ENCODE measurements at places on chromosomes 2 and 18.

DNA sequence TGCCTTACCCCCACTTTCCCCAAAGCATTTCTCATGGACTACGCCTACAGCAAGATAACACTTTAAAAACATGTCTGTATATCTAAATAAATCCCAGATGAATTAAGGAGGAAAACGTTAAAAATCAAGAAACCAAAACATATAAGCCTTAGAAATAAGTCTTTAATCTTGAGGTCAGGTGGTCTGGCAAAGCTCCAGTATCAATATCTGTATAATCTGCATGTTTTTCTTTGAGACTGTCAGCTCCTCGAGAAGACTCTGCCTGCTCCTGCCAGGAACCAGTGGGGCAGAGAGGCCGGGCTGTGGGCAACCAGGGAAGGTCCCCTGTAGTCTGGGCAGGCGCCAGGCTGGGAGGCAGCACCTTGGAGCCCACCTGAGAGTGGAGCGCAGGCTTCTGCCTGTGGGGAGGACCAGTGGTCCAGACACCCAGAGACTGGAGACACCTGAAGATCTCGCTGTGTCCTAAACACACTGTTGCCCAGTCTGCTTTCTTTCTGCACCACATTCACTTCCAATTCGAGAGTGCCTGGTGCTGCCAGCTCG is 291.0 kb upstream of the SOX11 start:
- no peak overlapping the region for H3K4me3 ChIP-seq
- H3K36me3 ChIP-seq, result no peaks in the 10 kb centered on the region
- no peak for DNase-seq

- no peak overlapping the region for H3K4me3 ChIP-seq
- no peak overlapping the region for H3K27ac ChIP-seq
- no peaks in the 10 kb centered on the region for H3K36me3 ChIP-seq
- no peaks in the 10 kb centered on the region for H3K27me3 ChIP-seq
- no peak for DNase-seq
These were observed 149.2 kb downstream of the DYSF start for GRCh38 chr2:71602581-71602980.

- no peaks in the 10 kb centered on the region for H3K27me3 ChIP-seq
- no peak overlapping the region for H3K27ac ChIP-seq
- DNase-seq, result no peak
- no peaks in the 10 kb centered on the region for H3K4me1 ChIP-seq
These were observed 38.1 kb upstream of the SOCS6 start for GRCh38 chr18:70250781-70251180.

- no peaks in the 10 kb centered on the region for H3K36me3 ChIP-seq
- peaks cover 17% of the 10 kb centered on the region for H3K4me1 ChIP-seq
- H3K27ac ChIP-seq, result no peak overlapping the region
- no peak overlapping the region for H3K4me3 ChIP-seq
These were observed 161.0 kb upstream of the ZFP36L2 start for GRCh38 chr2:43387092-43388062.

DNA sequence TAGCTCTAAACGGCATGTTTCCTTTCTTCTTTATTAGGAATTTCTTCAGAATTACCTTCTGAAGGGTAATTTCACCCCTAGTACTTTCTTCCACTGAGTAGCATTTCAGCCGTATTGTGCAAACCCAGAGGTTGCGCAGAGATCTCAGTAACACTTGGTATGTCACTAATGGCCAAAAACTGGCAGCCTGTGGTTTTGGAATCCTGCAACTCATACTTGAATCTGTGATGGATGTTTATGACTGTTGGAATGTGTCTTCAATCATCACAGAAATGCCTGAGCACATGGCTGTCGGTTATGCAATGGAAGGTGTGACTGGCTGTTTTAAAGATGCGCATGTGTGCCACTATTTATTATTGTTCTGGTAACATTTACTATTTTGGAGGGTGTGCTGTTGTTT is 100.0 kb downstream of the COLEC12 start:
- DNase-seq, result no peak
- H3K27me3 ChIP-seq, result no peaks in the 10 kb centered on the region
- H3K4me1 ChIP-seq, result no peaks in the 10 kb centered on the region
- H3K4me3 ChIP-seq, result no peak overlapping the region
- no peak overlapping the region for H3K27ac ChIP-seq

GRCh38 chr2:9167718-9168657 is 38.6 kb upstream of the ASAP2 start:
- no peak overlapping the region for H3K4me3 ChIP-seq
- no peak for DNase-seq
- H3K27ac ChIP-seq, result no peak overlapping the region
- H3K36me3 ChIP-seq, result no peaks in the 10 kb centered on the region
- peaks cover 7% of the 10 kb centered on the region for H3K4me1 ChIP-seq
